ENCODE measurements at places on chromosomes 5 and 9. TPM values are rescaled to one million over a fixed set of nuclear protein-coding genes. Genes with fewer than 3 reads are reported as not detected.

TAF11L10 gene
- total RNA-seq: not detected

DNA sequence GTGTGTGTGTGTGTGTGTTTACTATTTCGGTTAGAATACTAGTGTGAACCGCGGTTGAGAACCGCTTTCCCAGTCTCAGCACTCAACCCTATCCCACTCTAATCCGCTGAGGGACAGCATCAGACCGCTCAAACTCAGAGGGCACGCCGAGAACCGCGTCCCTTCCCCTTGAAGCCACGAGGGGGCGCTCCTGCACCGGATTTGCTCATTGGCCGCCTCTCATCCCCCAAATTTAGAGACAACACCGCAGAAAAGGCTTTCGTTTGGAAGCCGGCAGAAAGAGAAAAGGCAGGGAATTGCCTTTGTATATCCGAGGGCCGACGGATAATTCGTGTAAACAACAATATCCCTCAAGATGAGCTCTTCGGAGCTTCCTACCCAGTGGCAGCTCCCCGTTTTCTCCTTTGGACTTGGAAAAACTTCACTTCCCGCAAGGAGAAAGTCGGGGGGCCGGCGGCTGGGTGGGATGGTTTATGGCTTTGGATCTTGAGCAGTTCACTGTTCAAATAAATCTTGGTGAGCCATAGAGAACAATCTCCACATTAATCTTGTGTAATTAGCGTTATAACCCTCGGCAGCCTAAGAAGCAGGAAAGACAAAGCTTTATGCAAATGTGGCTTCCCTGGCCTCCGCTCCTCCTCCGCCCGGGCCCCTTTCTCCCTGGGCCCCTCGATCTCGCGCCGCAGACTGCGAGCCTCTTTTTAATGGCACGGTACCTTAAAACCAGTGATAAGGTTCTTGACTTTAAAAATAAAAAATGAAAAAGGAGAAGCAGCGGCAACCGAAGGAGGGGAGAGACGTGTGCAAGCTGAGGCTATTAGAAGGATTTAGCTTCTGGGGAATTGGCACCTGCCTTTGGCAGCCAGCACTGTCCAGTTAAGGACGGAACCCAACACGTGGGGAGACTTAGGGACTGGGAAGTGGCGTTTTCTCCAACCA is 296.8 kb downstream of the PARP8 start:
- no peak for DNase-seq

DNA sequence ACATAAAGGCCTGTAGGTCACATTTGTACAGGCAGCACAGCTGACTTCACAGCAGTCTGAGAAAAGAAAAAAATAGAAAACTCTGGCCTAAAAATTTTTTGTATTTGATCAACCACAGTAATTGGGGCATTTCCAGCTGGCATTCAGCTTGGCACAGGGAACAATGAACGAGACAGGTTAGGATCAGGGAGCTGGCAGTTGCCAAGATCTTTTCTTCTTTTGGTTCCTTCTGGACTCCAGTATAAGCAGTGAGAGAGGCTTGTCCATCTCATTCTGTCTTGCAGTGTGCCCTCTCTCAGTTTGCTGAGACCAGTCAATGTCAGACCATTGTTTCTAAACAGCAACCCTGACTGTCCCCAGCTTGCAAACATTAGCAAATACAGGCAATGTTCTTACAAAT is 601.1 kb downstream of the TLR4 start:
- DNase-seq: no peak

DNA sequence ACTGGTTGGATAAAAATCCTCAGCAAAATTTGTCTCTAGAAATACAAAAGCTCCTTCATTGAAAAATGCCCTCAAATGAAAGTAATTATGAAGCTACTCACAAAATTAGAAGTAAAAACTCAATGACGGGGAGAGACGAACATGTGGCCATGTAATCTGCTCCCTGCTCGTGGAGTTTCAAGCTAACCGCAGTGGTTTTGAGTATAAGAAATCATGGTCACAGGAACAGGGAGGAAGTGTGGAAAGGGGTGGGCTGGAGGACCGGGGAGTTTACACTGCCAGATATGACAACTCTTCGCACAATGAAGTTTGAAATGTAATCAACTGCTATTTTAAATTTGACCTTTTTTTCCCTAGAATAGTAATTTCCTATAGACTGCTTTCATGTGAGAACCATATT is 765.4 kb upstream of the DMAC1 start:
- no peak for DNase-seq
